Caudate nucleus (tissue), 63 donors: ENCODE measurements at places on chromosomes 5 and 9.

GRCh38 chr5:31153521-31153920 is 40.0 kb upstream of the CDH6 start:
- no peak for DNase-seq

GRCh38 chr5:141208478-141208877 is at the start of gene PCDHB12:
Gene PCDHB12 (plus strand): TSS chr5:141208719. CDS start chr5:141208908, 189 bp downstream.
- no peak for DNase-seq

- DNase-seq, result no peak
Measured at GRCh38 chr5:112958093-112959088, 18.2 kb upstream of the DCP2 start.

DNA sequence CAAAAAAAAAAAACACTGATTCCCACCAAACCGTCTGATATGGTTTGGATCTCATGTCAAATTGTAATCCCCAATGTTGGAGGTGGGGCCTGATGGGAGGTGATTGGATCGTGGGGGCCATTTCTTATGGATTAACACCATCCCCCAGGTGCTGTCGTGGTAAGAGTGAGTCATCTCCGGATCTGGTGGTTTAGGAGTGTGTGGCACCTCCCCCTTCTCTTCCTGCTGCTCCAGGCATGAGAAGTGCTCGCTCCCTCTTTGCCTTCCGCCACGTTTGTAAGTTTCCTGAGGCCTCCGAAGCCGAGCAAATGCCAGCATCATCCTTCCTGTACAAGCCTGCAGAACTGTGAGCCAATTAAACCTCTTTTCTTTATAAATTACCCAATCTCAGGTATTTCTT is 45.2 kb downstream of the HSD17B3 start:
- DNase-seq, result no peak
